Motor neuron (in vitro differentiated cells): ENCODE measurements at places on chromosomes 5 and 9. TPM values are rescaled to one million over a fixed set of nuclear protein-coding genes. Genes with fewer than 3 reads are reported as not detected.

DNA sequence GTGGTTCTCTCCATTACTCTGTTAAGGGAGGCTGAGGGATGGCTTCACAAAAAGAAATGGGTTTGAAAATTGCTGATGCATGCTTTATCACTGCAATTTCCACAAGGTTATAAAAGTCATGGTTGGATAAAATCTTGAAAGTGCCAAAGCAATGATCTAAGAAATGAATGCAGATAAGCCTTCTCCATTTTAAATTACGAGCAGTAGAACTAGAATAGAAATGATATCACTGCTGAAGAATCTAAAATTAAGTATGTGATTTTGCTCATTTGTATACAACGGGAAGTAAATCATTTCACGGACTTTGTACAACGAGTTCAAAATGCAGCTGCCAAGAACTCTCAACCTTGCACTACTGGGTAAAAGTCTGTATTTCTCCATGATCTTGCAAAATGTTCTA is 299.0 kb downstream of the PRELID2 start:
- ATAC-seq, result no peak

- no peak for ATAC-seq
Measured at GRCh38 chr9:115404311-115404710, 286.4 kb upstream of the TNC start.

Gene ANKRD55
- total RNA-seq, result 0.22 TPM in 1 of 2 replicates, not detected in the other

Gene RGS3
- 52.8 and 53.1 TPM in 2 replicates for total RNA-seq

DNA sequence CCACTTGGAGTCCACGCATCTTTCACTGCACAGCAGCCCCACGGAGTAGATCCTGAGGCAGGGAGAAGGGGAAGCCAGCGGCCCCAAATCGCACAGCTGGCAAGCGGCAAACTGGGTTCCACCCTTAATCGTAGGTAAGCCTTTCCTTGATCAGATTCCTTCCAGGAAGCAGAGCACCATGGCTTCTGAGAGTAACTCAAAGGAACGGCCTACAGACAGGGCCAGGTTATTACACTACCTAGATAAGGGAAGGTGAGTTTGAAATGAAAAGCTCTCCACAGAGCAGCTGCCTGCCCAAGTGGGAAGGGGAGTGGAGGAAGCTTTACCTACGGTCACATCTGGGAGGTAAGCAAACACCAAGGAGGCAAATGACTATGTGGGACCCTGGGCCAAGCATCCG is 7.9 kb downstream of the DAP start:
- ATAC-seq, result no peak

DNA sequence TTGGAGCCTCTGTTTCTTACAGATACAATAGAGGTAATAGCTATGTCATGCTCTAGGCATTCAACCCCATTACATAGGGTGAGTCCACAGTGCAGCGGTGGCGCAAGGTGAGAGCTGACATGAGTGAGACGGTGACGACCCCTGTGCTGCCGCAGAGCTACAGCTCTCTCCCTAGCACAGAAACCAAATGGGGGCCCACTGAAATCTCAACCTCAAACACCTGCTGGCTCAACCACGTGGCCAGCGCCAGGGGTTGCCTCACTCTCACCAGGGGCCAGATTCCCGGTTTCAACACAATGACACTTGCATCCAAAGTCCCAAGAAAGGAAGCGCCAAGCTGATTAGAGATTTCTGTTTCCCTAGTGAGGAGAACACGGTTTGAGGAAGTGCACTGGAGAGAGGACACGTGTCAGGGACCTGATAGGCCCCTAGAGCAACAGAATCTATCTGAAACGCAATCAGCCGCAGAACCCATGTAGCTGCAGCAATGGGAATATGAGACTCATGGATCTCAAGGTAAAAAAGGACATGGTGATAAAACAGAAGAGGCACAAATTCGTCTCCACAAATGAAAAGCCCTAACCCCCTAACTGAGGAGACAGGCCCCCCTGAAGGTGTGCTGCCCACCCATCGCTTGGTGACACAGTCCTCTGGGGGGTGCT is 114.3 kb downstream of the CRB2 start:
- ATAC-seq, result no peak

Gene ZBTB34
- total RNA-seq, result 11.4 and 12.4 TPM in 2 replicates

DNA sequence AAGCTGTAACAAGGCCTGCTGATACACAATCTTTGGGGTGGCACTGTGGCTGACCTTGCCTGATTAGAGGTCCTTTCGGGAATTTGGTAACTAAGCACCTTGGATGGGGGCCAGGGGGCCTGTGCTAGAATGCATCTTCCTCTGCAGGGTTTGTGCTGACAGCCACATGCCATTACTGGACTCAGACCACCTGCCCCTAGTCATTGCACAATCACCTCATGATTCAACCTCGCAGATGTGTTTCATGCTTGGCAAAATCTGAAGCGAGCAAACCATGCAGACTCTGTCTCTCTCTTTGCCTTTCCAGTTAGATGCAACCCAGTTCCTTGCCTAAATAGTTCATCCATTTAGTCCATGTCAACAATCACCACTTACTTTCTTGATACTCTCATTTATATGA is 96.5 kb upstream of the ERCC6L2 start:
- ATAC-seq, result peak; percentile 57

Gene FCN1
- 0.09 and 0.16 TPM in 2 replicates for total RNA-seq

Gene TEX48
- not detected in 2 replicates for total RNA-seq

Gene PCDHGA6
- 0.32 and 0.36 TPM in 2 replicates for total RNA-seq

GRCh38 chr5:166719991-166720390 is 1571.5 kb upstream of the WWC1 start:
- no peak for ATAC-seq

DNA sequence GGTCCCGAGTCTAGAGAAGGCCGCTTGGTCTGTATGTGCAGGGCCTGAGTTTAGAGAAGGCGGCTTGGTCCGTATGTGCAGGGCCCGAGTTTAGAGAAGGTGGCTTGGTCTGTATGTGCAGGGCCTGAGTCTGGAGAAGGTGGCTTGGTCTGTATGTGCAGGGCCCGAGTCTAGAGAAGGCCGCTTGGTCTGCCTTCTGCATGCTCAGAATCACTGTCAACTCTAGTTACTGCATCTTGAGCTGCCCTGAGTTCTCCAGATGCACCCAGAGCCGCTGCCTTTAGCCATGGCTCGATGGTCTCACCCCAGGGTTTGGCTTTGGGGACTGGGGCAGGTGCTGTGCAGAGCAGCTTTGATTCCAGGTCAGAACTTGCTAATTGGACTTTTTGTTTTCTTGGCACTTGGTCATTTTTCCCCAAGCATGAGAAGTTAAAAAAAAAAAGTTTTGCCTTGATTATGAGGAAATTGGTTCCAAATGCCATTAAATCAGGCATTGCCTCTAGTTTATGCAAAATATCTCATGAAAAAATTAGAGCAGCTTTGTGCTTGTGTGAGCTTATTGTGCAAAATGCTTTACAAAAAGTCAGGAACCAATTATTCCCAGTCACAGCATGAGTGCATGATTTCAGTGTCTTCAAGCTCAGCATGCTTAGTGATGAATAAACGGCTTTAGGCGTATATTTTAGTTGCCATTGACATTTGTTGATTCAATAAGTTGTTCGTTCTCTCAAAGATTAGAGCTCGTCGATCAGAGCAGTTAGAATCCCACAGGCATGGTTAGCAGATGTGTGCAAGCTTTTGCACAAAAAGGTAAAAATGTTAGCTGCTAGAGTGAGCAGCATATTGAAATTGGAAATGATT is 25.4 kb upstream of the EXOC3 start:
- ATAC-seq, result no peak

- ATAC-seq, result no peak
Measured at GRCh38 chr5:73300337-73301207, 127.6 kb downstream of the TMEM174 start.

DNA sequence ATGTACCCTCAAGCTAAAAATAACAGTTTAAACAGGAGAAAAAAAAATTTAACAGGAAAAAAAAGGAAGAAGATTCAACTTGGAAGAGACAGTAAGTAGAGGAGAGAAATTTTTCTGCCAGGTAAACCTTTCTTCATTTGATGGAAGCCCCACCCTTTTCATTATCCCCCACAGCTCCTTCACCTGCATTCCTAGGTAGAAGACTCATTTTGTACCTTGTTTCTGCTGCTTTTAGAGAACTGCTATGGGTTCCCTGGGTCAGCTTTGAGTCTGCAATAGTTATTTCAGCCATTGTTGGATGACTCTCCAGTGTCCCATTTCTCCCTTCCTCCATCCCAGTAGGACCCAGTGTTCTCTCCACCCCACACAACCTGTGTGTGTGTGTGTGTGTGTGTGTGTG is 74.1 kb upstream of the CPEB4 start:
- ATAC-seq, result no peak
